ENCODE measurements at places on chromosomes 3 and 15.

- no peak for DNase-seq
These were observed 152.0 kb downstream of the GREM1 start for GRCh38 chr15:32869776-32870175.

DNA sequence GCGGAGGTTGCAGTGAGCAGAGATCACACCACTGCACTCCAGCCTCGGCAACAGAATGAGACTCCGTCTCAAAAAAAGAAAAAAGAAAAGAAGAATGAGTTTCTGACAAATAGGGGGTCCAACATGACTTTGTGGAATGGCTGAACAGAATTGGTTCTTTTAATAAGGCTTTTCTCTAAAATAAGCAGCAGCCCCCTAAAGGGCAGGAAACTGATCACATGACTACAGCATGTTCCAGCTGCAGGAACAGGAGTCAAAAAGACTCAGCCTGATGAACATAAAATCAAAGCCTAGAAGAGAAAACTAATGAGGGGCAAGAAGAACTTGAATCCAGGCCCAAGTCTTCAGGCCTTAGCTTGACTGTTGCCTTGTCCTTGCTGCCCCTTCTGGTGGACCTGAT lies 89.7 kb upstream of the ARRDC4 start:
- DNase-seq: no peak

DNA sequence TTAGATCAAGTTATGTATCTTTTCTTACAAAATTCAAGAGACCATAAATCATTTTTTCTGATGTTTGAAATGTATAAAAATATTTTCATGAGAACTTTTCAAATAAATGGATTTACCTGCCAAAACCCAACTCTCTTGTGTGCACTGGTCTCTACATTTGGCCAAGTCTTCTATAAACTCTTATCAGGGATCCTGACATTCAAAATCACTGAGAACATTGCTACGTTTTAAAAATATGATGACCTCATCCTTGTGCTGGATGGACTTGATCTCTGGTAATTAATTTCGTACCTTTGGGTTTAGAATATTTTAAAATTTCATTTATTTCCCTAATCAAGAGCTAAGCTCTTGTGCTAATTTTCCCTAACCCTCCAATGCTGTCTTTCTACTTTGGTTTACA lies 127.4 kb downstream of the ATP8B4 start:
- no peak for DNase-seq

DNA sequence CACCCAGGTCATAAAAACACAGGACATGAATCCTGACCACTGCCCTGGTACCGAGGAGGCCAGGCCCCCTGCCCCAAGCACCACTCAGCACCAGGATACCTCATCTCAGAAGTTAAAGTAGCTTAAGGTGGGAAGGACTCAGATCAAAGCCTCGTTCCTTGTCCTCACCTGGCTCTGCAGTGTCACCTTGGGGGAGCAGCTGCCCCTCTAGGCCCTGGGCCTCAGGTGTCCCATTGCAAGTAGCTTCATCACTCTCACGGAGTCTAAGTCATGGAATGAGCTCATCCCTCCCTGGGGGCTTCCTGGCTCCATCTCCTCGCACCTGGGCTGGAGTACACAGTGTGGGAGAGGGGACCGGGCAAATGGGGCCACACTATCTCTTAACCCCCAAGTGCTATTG lies 148.0 kb downstream of the TPRA1 start:
- DNase-seq: no peak

DNA sequence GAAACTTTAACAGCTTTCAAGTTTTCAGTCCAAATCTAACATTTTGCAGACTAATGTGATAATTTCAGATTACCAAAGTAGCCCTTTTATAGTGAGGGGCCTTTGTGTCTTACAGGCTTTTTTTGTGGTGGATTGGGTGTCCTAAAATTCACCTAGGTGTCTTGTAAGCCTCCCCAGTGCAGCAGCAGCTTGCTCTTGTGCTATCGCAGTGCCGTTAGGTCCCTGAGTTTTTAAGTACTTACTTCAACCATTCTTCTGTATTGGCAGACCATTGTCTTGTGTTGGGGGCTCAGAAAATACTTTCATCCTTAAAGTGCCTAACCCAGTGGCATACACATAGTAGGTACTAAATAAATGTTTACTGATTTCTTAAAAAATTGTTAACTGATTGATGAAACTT lies 2.1 kb downstream of the PDE8A start:
- no peak for DNase-seq

- DNase-seq: no peak
These were observed 2.0 kb downstream of the TRIM71 start for GRCh38 chr3:32819551-32820348.

DNA sequence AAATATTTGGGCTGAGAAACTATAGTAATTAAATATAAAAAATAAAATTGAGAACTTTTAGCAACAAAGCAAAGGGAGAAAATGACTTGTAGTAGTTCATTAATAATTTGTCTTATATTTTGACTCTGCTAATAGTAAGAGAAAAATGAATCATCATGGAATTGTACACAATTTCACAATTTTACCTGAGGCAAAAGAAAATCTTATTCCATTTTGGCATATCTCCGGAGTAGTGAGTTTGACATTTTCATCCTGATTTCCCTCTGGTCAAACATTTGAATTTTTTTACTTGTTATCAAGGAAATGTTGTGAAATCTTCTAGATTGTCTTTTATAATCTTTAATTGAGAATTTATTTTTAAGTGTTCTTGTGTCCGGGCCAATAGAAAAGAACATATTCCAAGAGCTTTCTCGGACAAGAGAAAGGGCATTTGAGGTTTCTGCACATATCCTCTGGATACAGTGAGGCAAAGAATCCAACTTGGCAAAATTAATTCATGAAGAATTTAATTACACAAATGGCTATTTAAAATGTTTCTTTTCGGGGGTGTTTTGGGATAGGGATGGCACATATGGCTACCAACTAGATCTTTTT lies 89.3 kb upstream of the IGSF10 start:
- DNase-seq: no peak

DNA sequence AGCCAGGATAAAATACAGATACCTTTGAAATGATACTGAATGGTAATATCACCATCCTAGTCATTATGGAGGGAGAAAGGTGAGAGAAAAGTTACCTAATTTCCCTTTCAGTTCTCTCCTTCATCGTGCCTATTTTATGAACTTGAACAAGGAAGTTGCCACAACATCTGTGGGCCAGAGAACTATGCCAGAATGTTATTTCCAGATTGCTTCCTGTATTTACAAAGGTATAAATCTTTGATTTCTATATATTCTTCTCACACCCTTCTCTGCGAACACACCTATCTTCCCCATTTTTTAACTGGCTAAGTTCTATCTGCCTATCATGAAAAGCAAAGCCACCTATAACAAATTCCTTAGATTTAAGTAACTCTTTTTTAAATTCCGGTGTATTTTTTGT lies 163.6 kb upstream of the GRM7 start:
- no peak for DNase-seq

DNA sequence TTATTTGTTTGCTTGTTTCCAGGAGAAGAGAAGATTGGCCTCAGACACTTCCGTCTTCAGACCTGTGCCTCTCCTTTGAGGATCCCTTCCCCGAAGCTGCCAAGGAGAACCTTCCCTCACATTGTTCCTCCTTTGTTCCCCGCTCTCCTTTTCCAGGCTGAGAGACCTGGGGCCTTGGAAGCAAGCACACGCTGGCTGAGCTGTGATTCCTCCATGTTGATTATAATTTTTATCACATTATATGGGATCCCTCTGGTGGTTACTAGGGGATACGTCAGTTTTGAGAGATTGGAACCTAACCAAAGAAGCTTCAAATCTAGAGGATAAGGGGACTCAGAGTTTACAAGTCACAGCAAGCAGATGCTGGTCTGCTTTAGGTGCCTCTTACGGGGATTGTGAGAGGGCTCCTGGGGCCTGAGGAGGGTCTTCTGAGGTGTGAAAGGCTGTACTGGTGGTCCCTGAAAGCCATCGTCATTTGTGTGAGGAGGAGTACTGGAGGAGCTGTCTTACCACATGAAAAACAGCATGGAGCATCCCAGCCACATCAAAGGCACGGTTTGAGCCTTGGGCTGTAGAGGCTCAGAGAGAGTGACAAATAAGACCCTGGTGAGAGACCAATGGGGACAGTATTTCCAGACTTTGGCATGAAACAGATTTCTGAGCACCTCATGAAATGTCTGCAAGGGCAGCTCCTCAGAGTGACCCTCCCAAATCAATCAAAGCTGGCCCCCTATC lies 760.1 kb upstream of the CFAP20DC start:
- no peak for DNase-seq

DNA sequence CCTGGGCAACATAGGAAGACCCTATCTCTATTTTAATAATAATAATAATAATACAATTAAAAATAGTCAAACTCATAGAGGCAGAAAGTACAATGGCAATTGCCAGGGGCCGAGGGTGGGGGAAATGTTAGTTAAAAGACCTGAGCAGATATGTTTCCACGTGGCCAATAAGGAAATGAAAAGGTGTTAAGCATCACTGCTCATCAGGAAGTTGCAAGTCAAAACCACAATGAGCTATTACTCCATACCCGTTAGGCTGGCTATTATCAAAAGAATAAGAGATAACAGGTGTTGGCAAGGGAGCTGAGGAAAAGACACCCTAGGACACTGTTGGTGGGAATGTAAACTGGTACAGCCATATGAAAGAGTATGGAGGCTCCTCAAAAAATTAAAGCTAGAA lies 60.4 kb upstream of the PRSS50 start:
- DNase-seq: no peak

DNA sequence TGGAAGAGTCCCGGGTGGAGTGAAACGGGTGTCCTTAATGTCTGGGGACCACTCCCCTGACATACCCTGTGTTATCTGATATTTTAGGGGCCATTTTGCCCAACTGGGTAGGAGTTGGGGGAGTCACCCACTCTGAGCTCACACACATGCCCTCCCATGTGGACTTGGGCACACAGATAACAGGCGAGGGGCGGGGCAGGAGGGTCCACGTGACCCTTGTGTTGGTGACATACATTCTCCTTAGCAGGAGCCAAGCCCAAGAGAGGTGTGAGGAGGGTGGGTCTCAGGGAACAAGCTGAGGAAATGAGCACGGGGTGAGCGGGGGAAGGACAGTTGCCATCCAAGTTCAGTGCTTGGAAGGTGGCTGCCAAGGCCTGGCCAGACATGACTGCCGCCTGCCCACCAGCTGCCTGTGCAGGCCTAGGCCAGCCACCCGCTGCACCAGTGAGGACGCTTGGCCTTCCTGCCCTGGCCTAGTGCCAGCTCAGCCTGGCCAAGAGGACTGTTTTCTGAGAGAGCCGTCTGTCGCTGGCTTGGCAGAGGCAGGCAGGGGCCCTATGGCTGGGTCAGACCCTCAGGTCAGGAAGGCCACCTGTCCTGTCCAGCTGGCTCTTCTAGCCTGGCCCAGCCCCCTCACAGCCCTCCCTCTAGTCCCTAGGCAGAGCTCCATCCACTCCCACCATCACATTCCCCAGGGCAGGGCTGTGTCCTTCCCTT lies 31.3 kb upstream of the TMEM115 start:
- no peak for DNase-seq

DNA sequence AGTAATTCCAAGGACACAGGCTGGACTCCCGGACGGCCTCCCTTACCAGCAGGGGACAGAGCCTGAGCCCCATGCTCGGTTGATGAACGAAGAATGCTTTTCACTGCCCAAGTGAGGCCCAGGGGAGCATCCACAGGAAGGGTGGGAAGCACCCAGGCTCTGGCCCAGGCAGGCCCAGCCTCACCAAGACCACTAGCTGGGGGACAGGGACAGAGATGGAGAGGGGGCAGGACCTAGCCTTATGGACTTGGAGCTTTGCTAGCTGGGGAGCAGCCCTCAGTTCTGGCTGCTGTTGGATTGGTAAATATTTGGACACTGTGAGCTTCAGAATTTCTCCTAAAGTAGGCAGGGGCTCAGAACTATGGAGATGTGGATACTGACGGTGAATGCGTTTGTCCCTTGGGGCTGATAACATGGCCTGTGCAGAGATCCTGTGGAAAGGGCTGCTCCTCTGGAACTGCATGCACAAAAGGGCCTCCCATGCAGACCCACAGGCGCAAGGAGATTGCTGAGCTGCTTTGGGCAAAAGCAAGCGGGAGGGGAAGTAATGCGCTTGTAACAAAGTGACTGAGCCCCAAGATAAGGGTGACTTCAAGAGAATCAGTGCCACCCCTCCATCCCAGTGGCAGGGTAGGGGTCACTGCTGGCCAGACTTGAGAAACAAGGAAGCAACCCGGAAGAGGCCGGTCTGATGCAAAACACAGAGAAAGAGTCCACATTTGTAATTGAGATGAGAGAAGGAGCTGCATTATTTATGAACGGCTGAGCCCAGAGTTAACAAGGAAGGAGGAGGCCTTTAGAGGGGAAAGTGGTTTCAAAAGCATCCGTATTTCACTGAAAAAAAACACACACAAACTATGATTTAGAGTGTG lies 70.1 kb upstream of the MEF2A start:
- no peak for DNase-seq

DNA sequence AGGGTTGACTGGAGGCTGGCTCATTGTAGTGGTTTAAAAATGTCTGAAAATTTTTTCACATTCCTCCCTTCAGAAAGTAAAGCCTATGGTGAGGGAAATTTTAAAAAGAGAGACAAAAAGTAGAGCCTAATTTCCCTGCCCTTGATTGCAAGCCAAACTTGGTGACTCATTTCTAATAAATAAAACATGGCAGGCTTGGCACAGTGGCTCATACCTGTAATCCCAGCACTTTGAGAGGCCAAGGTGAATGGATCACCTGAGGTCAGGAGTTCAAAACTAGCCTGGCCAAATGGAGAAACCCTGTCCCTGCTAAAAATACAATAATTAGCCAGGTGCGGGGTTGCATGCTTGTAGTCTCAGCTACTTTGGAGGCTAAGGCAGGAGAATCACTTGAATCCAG lies 18.9 kb upstream of the ARRDC4 start:
- no peak for DNase-seq

GRCh38 chr3:46673151-46674030 lies 20.1 kb downstream of the ALS2CL start:
- DNase-seq: no peak

DNA sequence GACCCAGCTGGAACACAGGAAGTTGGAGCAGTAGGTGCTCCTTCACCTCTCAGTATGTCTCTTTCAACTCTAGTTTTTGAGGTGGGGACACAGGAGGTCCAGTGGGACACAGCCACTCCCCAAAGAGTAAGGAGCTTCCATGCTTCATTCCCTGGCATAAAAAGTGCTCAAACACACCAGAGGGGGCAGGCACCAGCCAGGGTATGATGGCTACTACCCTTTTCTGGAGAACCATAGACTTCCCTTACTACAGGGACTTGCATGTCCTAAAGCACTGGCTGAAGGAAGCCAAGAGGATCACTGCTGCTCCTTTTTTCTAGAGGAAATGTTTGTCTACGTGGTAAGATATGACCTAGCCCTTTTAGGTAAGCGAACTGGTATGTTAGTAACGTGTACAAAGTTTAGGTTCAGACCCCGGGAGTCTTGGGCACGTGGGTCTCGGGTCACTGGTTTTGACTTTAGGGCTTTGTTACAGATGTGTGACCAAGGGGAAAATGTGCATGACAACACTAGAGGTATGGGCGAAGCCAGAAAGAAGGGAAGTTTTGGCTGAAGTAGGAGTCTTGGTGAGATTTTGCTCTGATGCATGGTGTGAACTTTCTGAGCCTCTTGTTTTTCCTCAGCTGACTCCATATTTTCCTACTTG lies 11.9 kb downstream of the IL17RB start:
- no peak for DNase-seq
